ENCODE measurements at places on chromosomes 5 and 9. TPM values are rescaled to one million over a fixed set of nuclear protein-coding genes. Genes with fewer than 3 reads are reported as not detected.

GRCh38 chr9:113875459-113876150 lies 504 bp upstream of the ZNF618 start:
- DNase-seq, result no peak

Gene TMEFF1
- 3.5 TPM for total RNA-seq

GRCh38 chr5:82991678-82992323 lies 85.4 kb downstream of the TMEM167A start:
- DNase-seq, result no peak

Gene PCDHGB1
- 0.29 TPM for total RNA-seq

Gene PTGS1
- total RNA-seq, result 6.0 TPM

Gene RNF38
- 15.8 TPM for total RNA-seq

- DNase-seq, result no peak
These were observed 12.9 kb downstream of the OTULINL start for GRCh38 chr5:14594378-14595074.

- DNase-seq, result no peak
These were observed 119.9 kb downstream of the ADAMTS2 start for GRCh38 chr5:179225387-179225786.

All from epithelial cell of proximal tubule (primary cell).